Kidney tubule cell (primary cell): ENCODE measurements at places on chromosomes 6 and 20.
A peak's percentile ranks its signal among the peaks of the same experiment; 100 is the strongest.

- DNase-seq: peak; percentile 79
Observed at GRCh38 chr6:142478117-142478516, 176.3 kb downstream of the ADGRG6 start.

DNA sequence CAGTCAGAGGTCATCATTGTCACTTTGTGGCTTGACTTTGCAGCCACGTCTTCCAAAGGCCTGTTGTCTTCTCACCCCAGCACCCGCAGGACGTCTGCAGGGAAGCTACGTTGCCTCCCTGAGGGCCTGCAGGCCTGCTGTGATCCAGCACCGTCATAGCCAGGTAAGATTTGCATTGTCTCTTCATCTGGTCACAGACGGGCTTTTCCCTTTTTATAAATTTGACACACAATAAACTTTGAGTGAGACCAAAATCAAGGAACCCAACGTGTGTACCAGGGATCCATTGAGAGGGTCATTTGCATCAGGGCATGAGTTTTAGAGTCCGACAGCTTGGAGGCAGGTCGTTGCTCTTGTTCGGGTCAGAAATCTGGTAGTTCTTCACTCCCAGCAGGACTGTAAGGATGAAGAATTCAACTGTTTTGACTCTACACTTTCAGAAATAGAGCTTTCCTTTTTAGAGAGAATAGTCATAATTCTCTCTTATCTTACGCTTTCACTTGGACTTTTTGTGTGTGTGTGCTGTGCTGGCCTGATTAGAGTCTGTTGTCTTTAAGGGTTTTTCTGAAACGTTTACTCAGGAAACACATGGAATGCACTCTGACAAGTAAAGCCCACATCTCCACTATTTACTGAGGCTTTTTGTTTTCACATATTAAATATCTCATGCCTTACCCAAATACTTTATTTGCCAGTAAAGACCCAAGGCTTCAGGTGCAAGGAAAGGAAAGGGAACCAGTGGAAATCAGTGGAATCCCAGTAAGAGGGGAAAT, 177.2 kb upstream of the TAB2 start:
- no peak for DNase-seq

DNA sequence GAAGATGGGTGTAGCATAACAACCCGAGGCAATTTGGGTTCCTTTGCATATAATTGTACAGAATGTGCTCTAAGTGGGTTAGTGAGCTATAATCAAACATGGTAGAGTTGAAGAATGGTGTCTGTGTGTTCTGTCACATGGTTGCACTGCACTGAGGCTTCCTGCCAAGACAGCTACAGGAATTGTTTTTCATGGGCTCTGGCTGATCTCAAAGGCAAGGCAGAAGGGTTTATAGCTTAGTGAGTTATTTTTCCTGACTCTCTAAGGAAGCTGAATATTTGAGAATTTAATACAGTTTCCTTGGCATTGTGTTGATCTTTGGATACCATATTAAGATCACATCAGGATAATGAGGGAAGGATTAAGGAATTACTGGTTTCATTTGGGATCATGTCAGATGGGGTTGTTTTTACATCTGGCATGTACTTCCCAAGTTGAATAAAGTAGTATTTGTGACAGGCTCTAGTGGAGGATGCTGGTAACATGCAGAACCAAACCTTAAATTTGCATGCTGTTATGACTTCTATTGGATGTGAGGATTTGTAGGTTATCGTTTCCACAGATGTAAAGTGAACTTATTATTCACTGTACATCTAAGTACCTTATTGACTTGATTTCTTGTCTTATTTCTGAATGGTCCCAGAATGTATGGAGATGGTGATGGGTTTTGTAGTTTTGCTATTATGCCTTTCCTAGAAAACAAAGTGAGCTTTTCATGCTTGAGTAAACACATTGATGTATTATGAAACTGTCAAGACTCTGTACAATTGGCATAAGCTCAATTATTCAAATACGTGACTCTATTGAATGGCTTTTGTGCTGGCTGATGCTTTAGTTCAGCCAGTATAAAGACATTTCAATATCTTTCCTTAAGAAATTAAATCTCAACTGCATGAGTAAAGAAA, 43.3 kb downstream of the LRRC1 start:
- DNase-seq: peak; percentile 26

GRCh38 chr6:25250878-25251277, 28.3 kb upstream of the CARMIL1 start:
- DNase-seq: peak; percentile 95

- DNase-seq: no peak
Observed at GRCh38 chr20:32455171-32455900, 97.2 kb downstream of the ASXL1 start.

- DNase-seq: no peak
Observed at GRCh38 chr20:24493661-24494459, 24.4 kb downstream of the SYNDIG1 start.

- DNase-seq: no peak
Observed at GRCh38 chr6:90488816-90489215, 98.1 kb downstream of the MAP3K7 start.

GRCh38 chr6:45479834-45480751, 102.4 kb upstream of the SUPT3H start:
- DNase-seq: peak; percentile 50

DNA sequence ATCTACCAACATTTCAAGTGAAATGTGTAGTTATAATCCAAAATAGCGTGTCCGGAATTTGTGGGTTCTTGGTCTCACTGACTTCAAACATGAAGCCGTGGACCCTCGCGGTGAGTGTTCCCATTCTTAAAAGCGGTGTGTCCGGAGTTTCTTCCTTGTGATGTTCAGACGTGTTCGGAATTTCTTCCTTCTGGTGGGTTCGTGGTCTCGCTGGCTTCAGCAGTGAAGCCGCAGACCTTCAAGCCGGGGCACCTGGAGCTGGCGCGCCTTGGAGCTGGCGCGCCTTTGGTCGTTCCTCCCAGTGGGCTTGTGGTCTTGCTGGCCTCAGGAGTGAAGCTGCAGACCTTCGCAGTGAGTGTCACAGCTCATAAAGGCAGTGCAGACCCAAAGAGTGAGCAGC, 291.5 kb upstream of the EYS start:
- no peak for DNase-seq

GRCh38 chr20:41034239-41034638, 5.6 kb downstream of the TOP1 start:
- no peak for DNase-seq

GRCh38 chr6:102742754-102743356, 1349.3 kb downstream of the GRIK2 start:
- DNase-seq: no peak

DNA sequence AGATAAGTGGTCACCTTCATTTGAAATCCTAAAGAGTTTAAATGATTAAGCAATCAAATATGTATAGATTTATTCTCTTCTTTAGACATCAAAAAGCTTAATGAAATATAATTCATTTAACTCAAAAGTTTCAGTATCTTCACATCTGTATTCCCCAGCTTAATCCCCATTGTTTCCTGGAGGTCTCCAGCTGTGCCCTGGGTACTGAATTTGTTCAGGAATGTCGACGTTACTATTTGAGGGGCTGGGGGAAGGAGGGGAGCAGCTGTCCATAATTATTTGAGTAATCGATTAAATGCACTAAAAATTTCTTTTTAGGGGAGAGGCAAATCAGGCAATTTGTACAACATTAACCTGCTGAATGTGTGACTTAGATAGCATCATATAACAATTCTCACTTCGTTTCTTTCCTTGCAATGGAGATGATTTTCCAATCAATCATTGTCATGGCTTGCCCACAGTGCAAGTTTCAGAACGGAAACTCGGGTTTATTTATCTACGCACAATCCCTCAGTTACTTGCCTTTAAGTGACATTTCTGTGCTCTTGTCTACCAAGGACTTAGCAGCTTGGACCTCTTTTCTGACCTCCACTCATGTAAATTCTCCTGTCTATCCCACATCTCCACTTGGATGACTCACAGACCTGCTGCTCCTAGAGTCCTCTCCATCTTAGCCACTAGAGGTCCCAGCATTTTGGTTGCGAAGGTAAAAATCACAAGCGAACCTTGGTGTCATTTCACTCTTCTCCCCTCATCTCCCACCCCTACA, 3.9 kb downstream of the DOK5 start:
- DNase-seq: peak; percentile 22

DNA sequence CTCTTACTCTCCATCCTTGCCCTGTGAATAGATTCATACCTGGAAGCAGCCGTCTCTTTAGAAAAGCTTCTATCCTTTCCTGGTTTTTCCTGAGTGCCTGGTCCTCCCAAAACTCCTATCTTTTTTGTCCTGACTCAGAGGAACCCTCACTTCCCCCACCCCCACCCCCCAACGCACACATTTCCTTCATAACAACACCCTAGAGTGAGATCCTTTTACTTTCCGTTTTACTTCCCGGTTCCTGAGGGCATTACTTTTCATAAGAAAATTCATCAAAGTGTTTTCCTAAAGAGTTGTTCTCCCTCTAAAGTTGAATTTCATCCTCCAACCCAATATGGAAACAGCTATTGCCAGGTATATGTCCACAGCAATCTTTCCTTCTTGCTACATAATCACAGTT, 327.0 kb downstream of the NRN1 start:
- no peak for DNase-seq

DNA sequence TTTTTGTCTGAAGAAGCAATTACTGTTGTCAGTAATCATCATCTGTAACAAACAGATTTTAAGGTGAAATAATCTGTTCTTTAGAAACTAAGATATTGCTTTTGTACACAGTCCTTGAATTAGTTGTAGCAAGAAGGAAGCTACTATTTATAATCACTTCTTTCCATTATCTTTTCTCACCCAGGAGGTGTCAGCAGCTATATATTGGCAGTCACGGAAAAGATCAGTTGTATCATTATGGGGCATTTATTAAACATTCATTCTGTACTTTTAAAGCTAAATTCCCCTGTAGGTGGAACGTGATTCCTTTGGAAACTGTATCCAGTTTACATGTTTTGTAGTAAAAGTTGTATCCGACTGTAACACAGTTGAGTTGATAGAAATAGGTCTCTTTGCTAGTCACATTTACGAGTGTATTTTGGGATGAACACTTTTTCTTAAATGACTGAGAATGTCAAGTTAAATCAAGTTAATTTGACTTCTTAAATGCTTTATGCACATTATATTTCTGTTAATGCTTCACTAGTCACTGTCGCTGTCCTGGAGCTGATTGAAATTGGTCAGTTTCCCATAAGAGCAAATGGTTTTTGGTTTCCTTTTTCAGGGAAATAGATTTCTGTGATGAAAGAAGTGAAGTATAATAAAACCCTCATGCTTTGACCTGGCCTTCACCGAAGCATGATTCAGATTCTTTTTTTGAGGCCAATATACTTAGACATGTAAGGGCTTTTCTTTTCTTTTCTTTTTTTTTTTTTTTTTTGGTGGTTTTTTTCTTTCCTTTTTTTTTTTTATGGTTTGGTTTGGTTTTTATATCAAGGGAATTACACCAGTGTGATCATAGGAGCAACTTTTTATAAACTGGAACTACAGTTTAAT, 5.1 kb downstream of the QKI start:
- DNase-seq: no peak
